ENCODE measurements at places on chromosomes 11 and 22. TPM values are rescaled to one million over a fixed set of nuclear protein-coding genes. Genes with fewer than 3 reads are reported as not detected.

TTC17 gene
- total RNA-seq: 74.1 TPM

- no peak overlapping the region for H3K27ac ChIP-seq
- no peaks in the 10 kb centered on the region for H3K27me3 ChIP-seq
- no peaks in the 10 kb centered on the region for H3K4me1 ChIP-seq
Observed at GRCh38 chr11:16787035-16787742, 48.7 kb downstream of the C11orf58 start.

NXF1 gene
- total RNA-seq: 75.8 TPM

GRCh38 chr11:75572744-75573143, 10.7 kb downstream of the SERPINH1 start:
- no peaks in the 10 kb centered on the region for H3K36me3 ChIP-seq
- peaks cover 6% of the 10 kb centered on the region for H3K4me1 ChIP-seq
- H3K27me3 ChIP-seq: no peaks in the 10 kb centered on the region
- DNase-seq: no peak
- H3K4me3 ChIP-seq: no peak overlapping the region

KMT5B gene
- 28.5 TPM for total RNA-seq

GRCh38 chr22:36729321-36729720, 25.8 kb upstream of the CACNG2 start:
- no peaks in the 10 kb centered on the region for H3K4me1 ChIP-seq
- no peaks in the 10 kb centered on the region for H3K36me3 ChIP-seq
- no peak overlapping the region for H3K27ac ChIP-seq
- DNase-seq: no peak
- no peak overlapping the region for H3K4me3 ChIP-seq
- no peaks in the 10 kb centered on the region for H3K27me3 ChIP-seq

SCGB1D2 gene
- total RNA-seq: not detected

DNA sequence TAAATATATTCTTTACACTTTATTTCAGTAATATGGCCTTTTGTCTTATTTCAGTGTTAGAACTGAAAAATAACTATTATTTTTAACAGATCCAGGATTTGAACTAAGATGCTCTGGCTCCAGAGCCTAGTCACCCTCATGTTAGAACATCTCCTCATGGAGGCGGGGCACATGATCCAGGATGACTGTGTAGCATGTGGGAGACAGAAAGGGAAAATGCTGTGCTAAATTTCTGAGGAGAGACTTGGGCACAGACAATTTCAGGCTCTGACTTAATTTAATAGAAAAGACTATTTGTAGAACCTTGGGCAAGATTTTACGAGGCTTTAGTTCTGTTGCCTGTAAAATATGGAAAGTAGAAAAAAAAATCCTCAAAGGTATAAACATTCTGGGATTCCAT, 24.1 kb downstream of the CTSC start:
- DNase-seq: no peak
- no peak overlapping the region for H3K4me3 ChIP-seq
- H3K36me3 ChIP-seq: no peaks in the 10 kb centered on the region
- H3K4me1 ChIP-seq: peaks cover 6% of the 10 kb centered on the region
- H3K27me3 ChIP-seq: no peaks in the 10 kb centered on the region
- no peak overlapping the region for H3K27ac ChIP-seq

DNA sequence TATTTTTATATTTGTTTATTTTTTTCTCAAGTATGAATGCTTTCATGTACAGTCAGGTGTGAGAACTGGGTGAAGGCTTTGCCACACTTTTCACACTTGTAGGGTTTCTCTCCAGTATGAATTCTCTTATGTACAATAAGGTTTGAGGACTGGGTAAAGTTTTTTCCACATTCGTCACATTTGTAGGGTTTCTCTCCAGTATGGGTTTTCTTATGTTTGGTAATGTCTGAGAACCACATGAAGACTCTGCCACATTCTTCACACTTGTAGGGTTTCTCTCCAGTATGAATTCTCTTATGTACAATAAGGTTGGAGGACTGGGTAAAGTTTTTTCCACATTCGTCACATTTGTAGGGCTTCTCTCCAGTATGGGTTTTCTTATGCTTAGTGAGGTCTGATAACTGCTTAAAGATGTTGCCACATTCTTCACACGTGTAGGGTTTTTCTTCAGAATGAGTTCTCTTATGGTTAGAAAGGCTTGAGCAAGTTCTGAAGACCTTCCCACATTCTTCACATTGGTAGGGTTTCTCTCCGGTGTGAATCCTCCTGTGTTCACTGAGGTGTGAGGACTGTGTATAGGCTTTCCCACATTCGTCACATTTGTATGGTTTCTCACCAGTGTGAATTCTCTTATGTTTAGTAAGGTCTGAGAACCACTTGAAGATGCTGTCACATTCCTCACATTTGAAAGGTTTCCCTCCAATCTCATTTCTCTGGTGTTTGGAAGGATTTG, 19.7 kb downstream of the ZNF195 start:
- no peaks in the 10 kb centered on the region for H3K4me1 ChIP-seq
- H3K4me3 ChIP-seq: no peak overlapping the region
- no peaks in the 10 kb centered on the region for H3K36me3 ChIP-seq
- no peak overlapping the region for H3K27ac ChIP-seq

DNA sequence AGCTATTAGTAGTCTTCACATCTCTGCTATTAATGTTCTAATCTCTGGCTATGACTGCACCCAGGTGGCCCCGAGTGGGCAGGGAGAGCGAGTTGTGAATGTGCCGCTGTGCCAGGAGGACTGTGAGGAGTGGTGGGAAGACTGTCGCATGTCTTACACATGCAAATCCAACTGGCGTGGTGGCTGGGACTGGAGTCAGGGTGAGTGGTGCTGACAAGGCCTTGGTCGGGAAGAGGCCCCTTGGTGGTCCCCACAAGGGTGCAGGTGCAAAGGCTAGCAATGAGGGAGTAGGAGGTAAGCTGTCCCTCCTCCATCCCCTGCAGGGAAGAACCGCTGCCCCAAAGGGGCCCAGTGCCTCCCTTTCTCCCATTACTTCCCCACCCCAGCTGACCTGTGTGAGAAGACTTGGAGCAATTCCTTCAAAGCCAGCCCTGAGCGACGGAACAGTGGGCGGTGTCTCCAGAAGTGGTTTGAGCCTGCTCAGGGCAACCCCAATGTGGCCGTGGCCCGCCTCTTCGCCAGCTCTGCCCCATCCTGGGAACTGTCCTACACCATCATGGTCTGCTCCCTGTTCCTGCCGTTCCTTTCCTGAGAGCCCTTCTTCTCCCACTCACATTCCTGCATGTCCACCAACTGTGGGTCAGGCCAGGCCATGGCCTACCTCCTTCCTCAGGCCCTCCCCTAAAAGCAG, 2.9 kb downstream of the IZUMO1R start:
- H3K36me3 ChIP-seq: no peaks in the 10 kb centered on the region
- no peak overlapping the region for H3K27ac ChIP-seq
- no peak overlapping the region for H3K4me3 ChIP-seq
- H3K27me3 ChIP-seq: no peaks in the 10 kb centered on the region

DNA sequence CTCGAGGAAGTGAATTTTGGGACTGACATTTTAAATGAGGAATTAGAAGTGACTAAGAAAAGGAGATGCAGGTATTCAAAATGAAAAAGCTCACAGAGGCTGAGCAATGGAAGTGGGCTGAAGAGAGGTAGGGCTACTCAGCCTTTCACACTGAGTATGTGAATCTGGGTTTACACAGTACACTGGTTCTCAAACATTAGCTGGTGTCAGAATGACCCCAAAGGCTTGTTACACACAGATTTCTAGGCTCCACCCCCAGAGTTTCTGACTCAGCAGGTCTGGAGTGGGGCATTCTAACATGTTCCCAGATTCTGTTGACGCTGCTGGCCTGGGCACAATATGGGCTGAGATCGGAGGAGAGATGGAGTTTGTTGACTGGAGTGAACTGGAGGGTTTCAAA, 32.8 kb downstream of the CADM1 start:
- no peaks in the 10 kb centered on the region for H3K36me3 ChIP-seq
- no peak for DNase-seq
- H3K27me3 ChIP-seq: no peaks in the 10 kb centered on the region
- H3K27ac ChIP-seq: no peak overlapping the region

DTX4 gene
- total RNA-seq: 11.3 TPM

GRCh38 chr11:134665188-134665535, 253.1 kb upstream of the B3GAT1 start:
- no peak for DNase-seq
- H3K36me3 ChIP-seq: no peaks in the 10 kb centered on the region
- no peak overlapping the region for H3K27ac ChIP-seq

CYTH4 gene
- 6.2 TPM for total RNA-seq

DNA sequence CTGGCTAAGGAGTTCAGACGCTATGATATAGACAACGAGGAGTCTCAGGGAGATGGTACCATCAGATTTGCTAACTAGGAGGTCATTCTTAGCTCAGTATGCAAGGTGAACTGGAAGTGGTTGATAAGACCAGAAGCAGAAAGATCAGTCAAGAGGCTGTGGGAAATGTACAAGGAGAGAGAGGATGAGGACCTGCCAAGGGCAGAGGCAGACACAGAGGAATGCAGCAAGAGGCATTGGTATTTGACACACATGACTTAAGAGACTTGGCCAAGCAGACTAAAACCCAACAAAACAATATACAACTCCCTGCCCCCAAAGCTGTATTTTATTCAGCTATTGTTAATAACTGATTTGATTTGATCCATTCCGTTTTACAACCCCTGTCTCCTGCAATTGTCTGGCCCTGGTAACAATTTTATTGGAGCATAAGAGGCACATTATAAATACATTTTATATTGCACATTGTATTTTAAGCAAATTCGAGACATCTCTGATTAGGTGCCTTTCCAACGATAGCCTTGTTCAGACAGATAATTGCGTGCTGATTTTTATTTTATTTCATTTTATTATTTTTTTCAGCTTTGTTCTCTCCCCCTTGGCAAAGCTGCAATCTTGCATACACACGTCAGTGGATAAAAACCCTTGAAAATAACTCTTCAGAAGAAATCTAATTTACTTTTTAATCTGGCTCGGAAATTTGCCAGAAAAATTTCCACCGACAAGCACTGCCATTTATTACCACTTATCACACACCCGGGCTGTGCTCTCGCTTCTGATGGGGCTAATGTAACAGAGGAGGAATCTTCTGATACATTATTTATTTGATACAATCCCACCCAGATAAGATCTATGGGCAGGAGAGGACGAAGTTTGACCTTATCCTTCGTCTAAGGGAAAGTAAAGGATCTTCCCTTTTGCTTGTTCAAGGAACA, 237.8 kb downstream of the NXPE2 start:
- no peak overlapping the region for H3K4me3 ChIP-seq
- H3K27me3 ChIP-seq: no peaks in the 10 kb centered on the region
- H3K27ac ChIP-seq: no peak overlapping the region
- no peak for DNase-seq
- no peaks in the 10 kb centered on the region for H3K36me3 ChIP-seq

DNA sequence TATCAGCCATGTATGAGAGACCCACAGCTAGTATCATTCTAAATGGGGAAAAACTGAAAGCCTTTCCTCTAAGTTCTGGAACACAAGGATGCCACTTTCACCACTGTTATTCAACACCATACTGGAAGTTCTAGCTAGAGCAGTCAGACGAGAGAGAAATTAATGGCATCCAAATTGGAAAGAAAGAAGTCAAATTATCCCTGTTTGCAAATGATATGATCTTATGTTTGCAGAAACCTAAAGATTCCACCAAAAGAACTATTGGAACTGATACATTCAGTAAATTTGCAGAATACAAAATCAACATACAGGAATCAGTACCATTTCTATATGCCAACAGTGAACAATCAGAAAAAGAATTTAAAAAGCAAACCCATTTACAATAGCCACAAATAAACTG, 226.0 kb downstream of the TRPC6 start:
- no peak overlapping the region for H3K4me3 ChIP-seq
- no peak overlapping the region for H3K27ac ChIP-seq
- H3K4me1 ChIP-seq: no peaks in the 10 kb centered on the region
- H3K27me3 ChIP-seq: no peaks in the 10 kb centered on the region

CD44 gene
- total RNA-seq: 62.1 TPM

All from ovary (tissue), 10 donors.